ENCODE measurements at places on chromosomes 11 and 22.

DNA sequence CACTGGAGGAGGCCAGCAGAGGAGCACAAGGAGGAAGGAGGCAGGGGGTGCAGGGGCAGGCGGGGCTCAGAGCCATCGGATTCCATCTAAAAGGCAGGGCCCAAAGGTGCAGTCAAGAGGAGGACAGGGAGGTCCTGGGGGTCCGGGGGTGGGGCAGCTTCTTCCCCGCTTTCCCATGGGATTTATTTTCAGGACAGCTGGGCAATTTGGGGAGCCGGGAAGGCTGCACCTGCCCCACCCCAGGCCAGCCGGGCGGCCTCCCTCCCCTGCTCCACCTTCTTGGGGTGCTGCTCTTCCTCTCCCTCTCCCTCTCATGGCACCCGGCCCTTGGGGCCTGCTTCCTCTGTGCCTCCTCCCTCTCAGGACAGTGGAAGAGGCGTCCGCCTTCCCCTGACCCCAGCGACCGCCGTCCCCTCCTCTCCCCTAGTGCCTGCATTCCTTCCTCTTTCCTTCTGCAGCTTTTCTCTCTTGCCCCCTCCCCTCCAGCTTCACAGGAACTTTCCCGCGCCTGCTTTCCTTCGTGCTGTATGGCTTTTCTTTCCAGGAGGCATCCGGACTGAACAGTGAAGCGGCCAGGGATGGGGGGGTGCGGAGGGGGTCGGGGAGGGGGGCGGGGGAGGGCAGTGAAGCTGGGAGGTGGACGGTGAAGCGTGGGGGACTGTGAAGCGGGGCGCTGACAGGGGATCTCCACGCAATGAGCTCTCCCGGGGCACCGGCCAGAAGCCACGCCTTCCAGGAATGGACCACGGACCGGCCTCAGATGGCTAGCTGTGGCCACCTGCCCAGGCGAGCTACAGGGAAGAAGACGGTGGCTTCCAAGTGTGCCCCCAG, 26.9 kb downstream of the APOBEC3H start:
- DNase-seq = no peak

DNA sequence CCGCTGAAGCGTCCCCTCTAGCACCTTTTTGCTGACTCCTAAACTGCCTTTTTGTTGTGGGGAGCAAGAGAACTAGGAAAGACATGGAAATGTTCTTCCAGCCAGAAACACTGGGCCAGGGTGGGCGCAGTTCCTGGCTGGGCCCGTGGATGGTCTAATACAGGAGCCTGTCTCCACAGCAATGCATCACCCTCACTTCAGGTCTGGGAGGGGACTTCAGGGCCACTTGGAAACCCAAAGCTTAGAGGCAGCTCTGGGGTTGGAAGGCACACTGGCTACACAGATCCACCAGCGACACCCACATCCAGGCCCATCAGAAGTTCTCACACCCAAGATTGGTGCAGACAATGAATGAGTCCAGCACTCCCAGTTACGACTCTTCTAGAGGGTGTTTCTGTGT, 120.3 kb downstream of the ETS1 start:
- no peak for DNase-seq

DNA sequence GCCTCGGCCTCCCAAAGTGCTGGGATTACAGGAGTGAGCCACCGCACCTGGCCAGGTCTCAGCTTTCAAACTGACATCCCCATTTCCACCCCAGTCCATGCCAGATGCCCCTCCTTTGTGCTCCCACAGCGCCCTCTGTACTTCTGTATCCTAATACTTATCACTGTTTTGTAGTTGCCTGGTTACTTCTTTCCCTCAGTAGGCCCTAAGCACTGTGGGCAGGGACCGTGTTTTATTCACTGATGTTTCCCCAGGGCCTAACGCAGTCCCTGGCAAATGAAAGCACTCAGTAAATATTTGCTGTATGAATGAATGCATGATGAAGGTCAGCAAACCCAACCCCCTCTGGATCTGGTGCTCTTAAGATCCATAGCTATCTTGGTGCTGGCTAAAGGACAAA, 2.2 kb upstream of the TRIM3 start:
- no peak for DNase-seq

GRCh38 chr22:42964994-42965699, 49.8 kb downstream of the PACSIN2 start:
- no peak for DNase-seq

DNA sequence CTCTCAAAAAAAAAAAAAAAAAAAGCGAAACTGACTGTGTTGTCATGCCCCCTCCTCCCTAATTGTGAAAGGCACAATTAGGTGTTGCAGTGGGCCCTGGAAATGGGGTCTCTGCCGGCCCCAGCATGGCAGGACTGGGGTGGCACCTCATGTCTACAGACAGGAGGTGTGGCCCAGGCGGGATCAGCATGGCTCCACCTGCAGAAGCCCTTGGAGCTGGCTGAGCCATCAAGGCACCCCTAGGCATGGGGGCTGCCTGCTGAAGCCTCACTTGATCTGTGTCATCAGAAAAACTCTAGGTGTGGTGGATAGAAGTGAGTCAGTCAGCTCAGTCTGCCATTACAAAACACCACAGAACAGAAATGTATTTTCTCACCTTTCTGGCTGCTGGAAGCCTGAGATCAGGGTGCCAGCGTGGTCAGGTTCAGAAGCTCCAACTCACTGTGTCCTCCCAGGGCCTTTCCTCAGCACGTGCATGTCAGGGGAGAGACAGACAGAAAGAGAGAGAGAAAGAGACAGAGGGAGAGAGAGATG, 10.1 kb upstream of the B4GALNT4 start:
- DNase-seq = no peak

GRCh38 chr11:23079382-23079813, 219.1 kb upstream of the CCDC179 start:
- DNase-seq = no peak

DNA sequence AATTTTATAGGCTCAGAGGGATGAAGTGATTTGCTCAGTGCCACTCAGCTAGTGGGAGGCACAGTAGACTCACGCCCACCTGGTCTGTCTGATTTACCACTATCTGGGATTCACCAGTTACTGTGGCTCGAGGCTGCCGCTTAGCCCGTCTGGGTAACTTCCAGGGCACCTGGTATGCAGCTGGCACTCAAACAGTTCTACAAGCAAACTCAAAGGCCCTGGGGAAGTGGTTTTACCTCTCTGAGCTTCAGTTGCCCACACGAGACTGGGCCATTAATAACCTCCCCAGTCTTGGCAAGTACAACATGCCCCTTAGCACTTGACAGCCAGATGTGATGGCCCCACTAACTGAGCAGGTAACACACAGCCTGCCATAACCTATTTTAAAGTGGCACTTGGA, 2.6 kb downstream of the GDPD5 start:
- DNase-seq = no peak

DNA sequence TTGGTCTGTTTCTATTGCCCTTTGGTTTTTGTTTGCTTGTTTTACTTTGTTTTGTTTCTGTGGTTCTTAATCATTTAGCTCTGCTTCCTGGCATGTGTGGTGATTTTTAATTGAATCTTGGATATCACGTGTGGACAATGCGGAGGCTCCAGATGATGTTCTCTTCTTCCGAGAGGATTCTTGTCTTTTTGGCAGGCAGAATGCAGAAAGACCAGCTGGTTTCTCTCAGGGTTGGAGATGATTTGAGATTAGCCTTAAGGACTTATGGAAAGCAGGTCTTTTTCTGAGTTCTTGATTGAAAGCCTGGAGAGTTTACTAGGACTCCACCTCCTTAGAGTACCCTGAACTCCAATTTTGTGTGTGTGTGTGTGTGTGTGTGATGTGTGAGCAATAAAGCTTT, 21.0 kb upstream of the ANO1 start:
- no peak for DNase-seq

DNA sequence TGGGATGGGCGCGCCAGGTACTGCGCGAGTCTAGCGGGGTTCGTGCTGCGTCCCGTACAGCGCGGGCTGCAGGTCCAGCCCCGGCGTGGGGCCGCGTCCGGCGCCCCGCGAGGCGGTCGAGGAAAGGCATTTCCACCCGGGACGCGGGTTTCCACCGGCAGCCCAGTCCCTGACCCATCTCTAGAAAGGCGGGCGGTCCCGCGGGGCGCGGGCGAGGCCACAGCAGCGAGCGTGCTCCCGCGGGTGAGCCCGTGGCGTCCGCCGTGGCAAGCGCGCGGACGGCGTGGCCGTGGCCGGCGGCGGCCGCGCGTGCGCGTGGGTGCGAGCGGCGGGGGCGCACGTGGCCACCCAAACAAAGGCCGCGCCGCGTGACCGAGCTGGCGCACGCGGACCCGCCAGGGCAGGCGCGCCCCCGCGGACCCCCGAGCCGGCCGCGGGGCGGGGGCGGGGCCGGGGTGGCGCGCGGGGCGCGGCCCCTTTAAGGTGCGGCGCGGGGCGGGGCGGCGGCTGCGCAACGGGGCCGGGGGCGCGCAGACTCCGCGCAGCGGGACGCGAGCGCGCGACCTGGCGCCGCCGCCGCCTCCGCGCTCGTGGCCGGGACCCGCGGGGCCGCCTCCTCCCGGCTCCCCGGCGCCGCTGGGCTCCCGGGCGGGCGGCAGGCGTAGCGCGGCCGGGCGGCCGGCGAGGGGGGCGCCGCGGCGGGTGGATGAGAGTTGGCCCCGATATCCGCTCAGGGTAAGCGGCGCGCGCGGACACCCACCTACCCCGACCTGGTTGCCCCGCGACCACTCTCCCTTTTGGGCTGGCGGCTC, 39.3 kb upstream of the CELSR1 start:
- peak; percentile 26 for DNase-seq

- DNase-seq = no peak
Measured at GRCh38 chr11:36240801-36241200, 48.4 kb downstream of the COMMD9 start.

GRCh38 chr22:22883090-22883727, 4.4 kb upstream of the IGLL5 start:
- DNase-seq = no peak

DNA sequence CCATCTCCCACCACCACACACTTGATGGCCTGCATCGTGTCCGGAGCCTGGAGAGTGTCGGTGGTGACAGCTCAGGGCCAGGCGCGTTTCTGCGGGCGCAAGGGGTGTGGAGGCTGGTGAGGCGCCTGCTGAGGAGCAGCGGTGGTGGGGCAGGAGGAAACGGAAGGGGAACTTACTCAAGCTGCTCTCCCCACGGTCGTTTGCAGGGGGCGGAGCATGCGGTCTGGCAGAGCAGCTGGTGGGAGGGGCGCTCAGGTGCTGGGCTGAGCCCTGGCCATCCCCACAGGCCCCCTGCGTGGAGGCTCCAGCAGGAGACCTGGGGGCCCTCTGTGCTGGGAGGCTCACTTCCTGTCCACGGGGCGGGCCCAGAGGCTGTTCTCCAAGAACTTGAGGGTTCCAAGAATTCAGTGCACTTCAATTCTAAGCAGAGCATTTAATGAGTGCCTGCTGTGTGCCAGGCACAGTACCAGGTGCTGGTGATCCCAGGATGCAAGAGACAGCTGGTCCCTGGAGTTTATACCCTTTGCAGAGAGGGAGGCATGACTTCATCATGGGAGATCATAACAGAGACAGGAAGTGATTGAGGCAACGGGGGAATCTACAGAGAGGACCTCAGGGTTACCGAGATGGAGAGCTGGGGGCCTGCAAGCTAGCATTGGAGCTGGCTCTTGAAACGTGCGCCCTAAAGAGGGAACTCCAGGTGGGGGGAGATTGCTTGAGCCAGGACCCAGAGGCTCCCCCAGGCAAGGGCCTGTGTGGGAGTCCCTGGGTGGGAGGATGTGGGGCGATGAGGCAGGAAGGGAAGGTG, at the start of gene RAC2:
RAC2 (minus strand) TSS at position 156 of the 808 bp plus-strand sequence; CDS start at position 35, 121 bp downstream.
- peak; percentile 79 for DNase-seq

DNA sequence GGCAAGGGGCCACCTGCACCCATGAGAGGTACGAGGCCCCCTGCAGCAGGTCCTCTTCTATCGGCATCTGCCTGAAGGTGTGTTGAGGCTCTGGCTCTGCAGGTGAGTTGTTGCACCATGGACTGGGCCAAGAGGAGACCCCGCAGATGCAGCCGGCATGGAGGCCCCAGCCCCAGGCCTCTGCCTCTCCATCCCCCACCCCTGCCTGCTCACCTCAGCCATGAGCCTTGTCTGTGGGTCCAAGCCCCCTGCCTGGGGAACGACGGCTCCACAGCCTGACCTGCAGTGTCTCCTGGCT, 1386.2 kb downstream of the BRD1 start:
- DNase-seq = no peak

- no peak for DNase-seq
Measured at GRCh38 chr22:50569896-50570535, 7.3 kb upstream of the SYCE3 start.

DNA sequence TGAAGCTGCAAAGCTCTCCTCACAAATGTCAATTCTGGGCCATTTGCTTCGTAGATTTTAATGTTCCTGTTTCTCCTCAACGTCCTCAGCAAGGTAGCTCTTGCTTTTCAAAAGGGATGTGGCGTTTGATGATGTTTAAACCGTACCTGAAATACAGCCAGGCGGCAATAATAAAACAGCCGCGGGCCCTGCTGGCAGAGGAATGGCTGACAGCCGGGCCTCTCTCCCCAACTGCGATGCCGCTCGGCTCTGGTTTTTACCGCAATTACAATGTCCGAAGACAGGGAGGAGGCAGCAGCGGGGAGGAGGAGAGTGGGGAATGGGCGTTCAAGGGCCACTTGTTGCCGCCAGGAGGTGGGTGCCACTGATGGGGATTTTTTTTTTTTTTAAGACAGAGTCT, 27.5 kb downstream of the MACROD1 start:
- no peak for DNase-seq

GRCh38 chr11:110121204-110121603, 28.0 kb downstream of the ZC3H12C start:
- no peak for DNase-seq

DNA sequence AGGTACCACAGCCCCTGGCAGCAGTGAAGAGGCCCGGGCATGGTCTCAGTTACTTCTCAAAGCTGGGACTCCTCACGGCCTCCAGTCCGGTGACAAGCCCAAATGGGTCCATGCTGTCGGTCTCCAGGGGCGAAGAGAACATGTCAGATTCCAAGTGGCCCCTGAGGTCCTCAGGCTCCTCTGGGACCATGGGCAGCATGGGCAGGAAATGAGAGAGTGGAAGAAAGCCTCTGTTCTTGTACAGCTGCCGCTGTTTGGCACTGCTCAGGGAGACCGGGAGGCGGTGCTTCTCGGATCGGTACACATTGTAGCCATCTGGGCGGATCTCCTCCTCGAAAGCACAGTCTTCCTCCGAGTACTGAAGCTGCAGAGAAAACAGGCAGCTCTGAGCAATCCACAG, 4.6 kb downstream of the FGF19 start:
- DNase-seq = no peak

DNA sequence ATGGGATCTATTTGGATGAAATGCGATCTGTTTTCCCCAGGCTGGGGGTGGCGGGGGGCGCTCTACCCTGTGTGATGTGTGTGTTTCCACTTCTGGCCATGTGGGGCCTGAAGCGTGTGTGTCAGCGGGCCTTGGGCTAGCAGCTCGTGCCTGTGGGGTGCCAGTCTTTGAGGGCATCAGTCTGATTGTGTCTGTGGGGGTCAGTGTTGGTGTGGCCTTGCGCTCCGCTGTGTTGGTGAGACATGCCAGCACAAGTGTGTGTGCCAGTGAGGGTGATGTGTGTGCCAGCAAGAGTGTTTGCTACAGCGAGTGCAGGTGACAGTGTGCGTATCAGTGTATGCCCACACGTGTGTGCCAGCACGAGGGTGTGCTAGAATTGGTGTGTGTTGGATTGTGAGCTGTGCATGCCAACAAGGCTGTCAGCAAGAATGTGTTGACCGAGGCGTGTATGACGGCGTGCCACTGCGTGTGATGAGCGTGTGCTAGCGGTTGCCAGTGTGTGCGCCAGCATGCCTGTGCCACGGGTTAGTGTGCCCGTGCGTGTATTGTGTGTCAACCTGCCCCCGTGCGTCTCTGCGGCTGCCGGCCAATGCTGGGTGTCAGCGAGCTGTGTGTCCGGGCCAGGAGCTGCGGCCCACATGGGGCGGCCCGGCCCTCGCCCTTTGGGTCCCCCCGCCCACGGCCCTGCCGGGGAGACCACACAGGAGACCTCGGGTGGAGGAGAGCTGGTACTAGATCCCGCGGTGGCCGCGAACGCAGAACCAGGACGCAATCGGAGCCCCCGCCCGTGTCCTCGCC, 519 bp downstream of the ARRB1 start:
- DNase-seq = no peak

All from activated CD4-positive, CD25-positive, alpha-beta regulatory T cell treated with anti-CD3 and anti-CD28 coated beads, Interleukin-2, amount 50 U/mL, for 16 hours (primary cell).